HL-60 (cell line): ENCODE measurements at places on chromosomes 11 and 22.

DNA sequence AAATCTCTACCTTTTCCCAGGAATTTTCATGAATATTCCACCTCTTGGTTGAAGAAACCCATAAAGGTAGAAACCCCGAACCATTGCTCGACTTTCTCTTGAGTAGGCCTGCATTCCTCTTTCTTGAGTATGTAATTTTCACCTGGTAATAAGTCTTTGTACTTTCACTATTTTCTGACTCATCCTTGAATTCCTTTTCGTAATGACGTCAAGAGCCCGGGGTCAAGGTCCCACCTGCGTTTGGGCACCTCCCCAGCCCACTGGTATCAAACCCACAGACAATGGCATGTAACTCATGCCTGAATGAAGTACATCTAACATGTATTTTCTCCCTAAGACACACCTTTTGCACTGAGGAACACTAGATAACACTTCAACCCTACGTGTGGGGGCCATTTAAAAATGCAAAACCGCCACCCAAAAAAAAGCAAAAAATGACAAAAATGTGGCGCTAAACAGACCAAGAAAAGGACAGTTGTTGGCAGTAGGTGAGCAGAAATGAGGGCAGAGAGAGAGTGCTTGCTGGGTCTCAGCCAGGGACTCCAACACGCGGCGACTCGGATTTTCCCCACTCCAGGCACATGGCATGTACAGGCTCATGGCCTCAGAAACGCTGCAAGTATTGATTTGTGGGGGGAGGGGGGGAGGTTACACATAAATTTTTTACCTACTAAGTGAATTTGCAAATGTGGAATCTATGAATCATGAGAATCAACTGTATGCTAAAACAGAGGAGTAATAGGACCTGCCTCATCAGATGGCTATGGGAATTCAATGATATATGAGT lies 4.1 kb upstream of the C11orf24 start:
- no peak for DNase-seq

GRCh38 chr11:60891103-60891741 lies 15.2 kb downstream of the PRPF19 start:
- DNase-seq, result no peak

DNA sequence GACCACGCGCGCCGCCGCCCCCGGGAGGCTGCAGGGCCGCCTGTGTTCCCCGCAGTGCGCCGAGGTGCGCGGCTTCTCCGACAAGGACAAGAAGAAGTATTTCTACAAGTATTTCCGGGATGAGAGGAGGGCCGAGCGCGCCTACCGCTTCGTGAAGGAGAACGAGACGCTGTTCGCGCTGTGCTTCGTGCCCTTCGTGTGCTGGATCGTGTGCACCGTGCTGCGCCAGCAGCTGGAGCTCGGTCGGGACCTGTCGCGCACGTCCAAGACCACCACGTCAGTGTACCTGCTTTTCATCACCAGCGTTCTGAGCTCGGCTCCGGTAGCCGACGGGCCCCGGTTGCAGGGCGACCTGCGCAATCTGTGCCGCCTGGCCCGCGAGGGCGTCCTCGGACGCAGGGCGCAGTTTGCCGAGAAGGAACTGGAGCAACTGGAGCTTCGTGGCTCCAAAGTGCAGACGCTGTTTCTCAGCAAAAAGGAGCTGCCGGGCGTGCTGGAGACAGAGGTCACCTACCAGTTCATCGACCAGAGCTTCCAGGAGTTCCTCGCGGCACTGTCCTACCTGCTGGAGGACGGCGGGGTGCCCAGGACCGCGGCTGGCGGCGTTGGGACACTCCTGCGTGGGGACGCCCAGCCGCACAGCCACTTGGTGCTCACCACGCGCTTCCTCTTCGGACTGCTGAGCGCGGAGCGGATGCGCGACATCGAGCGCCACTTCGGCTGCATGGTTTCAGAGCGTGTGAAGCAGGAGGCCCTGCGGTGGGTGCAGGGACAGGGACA lies 2.7 kb downstream of the NLRP6 start:
- no peak for DNase-seq

DNA sequence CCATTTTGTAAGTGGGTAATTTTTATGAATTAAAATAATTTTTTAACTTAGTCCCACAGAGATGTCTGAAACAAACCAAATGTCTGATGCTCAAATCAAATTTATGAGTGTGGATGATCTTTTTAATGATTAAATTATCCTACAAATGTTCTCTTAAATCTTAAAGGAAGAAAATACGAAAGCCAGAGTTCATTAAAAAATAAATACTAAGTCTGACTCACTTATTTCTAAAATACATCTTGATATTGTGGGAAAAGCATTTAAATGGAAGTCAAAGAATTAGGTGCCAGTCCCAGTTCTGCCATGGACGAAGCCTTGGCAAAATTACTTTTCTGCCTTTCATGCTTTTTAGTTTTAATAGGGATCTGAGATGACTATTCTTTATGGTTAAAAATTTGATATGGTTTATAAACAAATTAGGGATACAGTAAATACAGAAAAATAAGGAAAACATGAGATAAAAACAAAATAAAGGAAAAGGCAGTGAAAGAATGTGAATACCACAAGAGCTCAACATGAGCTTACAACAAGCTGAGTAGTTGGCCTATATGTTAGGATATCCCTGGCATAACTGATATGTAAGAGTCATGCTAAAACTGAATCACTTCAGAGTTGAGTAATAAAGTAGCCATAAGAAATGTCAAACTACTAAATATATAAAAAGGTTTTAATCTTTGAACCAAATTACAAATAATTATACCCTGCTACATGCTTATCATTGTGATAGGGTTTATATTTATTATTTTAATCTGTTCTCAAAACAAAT lies 9.2 kb downstream of the CCDC34 start:
- DNase-seq, result no peak

- DNase-seq, result no peak
Observed at GRCh38 chr11:84740050-84740449, 887.1 kb downstream of the DLG2 start.

DNA sequence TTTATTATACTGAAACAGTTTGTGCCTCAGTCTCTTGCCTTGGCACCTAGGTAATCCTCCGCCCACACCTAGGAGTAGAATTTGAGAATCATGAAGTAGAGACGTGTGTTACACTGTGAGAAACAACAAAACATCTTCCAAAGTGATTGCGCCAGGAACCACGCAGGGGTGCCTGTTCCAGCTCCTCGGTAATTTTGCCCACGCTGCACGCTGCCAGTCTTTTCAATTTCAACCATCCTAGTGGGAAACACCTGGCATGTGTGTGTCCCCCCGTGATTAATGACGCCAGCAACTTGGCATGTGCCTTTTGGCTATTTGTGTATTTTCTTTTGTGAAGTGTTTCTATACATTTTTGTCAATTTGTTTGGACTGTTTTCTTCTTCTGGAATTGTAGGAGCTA lies 919.1 kb downstream of the BRD1 start:
- DNase-seq, result no peak

- DNase-seq, result no peak
Observed at GRCh38 chr11:44083906-44084305, 11.6 kb upstream of the EXT2 start.

DNA sequence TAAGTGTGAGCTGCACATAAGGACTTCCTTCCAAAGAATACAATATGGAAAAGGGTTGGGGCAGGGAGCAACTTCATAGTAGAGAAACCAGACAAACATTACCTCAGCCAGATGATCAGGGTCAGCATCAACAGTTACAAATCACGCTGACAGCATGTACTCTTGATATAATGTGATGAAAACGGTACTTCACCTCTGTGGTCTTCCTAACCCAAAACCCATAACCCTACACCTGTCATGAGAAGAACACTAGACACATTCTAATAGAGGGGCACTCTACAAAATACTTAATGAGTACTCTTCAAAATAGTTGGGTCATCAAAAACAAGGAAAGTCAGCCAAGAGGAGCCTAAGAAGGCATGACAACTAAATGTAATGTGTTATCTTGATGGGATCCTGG lies 43.9 kb downstream of the RRAS2 start:
- DNase-seq, result no peak

- no peak for DNase-seq
Observed at GRCh38 chr11:64157631-64158394, 8.1 kb downstream of the MACROD1 start.

GRCh38 chr11:113736323-113736722 lies 30.2 kb upstream of the TMPRSS5 start:
- no peak for DNase-seq

DNA sequence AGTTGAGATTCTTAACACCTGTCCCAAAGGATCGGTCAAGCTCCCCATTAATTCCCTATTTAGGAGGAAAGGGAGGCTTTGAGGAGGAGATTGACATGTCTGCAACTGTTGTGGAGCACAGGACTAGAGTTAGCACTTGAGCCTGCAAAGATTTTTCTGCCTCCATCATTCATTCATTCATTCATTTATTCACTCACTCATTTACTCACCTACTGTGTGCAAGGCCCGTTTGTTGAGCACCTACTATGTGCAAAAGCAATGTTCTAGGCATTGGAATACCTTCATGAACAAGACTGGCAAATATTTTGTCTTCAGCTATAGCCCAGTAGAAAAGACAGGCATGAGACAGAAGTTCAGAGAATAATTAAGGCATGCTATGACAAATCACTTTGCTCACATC lies 43.2 kb upstream of the CD82 start:
- DNase-seq, result no peak

GRCh38 chr11:1630271-1630670 lies 696 bp downstream of the KRTAP5-5 start:
- DNase-seq, result no peak

GRCh38 chr11:64369440-64370421 lies 10.8 kb downstream of the RPS6KA4 start:
- no peak for DNase-seq

- DNase-seq, result no peak
Observed at GRCh38 chr11:17906436-17906835, 106.4 kb downstream of the SERGEF start.

DNA sequence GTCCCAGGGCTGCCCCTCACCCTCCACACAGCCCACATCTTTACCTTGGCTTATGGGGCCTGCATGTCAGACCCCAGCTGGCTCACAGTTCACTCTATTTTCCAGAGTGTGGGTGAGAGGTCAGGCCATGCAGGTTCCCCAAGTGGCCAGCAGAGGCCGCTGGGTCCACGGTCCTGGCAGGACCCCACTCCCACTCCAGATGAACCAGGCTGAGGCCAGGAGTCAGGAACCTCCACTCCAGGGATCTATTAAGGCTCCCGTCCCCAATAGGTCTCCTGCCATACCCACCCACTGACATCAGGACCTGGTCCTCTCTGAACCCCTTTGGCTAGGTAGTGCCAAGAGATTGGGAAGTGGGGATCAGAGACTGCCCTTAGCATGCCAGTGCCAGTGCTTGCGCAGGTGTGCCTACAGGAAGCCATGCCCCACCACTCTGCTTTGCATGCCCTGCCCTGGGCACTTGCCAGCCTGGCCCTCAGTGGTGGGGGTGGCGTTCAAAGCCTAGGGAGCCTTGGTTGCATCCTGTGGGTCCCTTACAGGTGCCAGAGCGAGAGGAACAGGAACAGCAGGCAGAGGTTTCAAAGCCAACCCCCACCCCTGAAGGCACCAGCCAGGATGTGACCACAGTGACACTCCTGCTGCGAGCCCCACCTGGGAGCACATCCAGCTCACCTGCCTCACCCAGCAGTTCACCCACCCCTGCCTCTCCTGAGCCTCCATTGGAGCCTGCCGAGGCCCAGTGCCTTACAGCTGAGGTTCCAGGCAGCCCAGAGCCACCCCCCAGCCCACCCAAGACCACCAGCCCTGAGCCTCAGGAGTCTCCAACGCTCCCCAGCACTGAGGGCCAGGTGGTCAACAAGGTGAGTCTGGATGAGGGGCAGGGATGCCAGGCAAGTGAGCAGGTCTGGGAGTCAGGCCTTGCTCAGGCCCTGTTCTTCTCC lies 8.3 kb downstream of the SMTN start:
- peak; percentile 46 for DNase-seq

DNA sequence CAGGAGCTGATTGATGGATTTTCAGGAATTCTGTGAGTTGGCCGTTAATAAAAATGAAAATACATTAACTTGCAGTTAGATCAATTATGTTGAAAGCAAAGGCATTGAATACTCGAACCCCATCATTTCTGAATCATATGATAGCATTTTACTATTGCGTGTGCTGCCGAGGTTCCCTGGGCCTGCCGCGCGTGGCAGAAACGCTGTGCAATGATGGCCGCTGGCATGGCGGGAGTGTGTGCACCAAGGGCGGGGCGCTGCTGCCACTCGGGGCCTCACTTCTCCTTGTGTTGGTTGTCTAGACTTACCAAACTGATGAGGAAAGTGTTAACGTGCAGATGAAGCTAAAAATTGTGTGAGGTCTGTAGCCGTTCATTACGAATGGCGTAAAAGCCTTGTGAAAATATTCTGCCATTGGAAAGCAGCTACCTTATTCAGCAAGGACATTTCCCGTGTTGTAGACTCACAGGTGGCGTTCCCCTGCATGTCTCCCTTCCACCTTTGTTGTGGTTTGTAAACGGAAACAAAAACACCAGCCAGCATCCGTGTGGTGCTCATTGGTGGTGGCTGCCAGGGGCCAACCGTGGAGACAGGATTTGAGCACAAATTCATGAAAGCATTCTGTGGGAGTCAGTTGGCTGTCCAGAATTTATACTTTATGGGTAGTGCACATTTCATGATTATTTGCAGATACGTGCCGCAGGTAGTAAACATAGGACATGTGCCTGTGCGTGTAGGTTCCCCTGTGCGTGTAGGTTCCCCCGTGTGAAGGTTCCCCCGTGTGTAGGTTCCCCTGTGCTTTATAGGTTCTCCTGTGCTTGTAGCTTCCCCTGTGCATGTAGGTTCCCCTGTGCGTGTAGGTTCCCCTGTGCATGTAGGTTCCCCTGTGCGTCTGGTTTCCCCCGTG lies 5.9 kb upstream of the GRAMD4 start:
- no peak for DNase-seq

DNA sequence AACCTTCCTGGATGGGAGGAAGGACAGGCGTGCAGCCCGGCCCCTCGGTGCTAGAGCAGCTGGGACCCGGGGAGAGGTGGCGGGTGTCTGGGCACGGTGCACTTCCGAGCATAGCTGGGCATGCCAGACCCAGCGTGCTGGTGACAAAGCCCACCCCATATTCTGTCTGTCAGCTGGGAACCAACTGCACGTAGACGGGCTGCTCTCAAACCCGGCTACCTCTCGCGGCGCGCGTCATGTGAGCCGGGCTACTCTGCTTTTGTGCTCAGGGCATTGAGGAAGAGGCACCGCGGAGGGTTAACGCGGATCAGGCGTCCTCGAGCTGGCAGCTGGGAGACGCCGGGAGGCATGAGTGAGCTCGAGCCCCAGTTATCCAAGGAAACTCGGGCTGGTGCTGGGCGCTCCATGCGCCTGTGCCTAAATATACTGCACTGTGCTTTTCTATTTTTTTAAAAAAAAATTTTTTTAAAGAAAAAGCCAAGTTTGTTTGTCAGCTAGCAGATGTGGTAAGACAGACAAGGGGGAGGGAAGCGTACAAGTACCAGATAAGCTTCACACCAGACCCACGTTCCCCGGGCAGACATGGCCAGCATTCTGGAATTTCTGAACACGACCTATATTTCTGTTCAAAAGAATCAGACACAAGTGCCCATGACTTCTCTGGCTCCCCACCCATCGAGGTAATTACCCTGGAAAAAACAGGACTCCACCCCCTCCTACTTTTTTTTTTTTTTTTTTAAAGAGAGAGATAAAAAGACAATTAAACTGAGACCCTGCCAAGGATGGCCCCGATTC lies 425.6 kb downstream of the SHANK2 start:
- DNase-seq, result no peak
